ENCODE measurements at places on chromosomes 3 and 15. TPM values are rescaled to one million over a fixed set of nuclear protein-coding genes. Genes with fewer than 3 reads are reported as not detected.

CCDC54 gene
- total RNA-seq: not detected

ZNF770 gene
- total RNA-seq: 31.8 TPM

TMIE gene
- not detected for total RNA-seq

SCAANT1 gene
- not detected for total RNA-seq

ACAN gene
- under 0.01 TPM for total RNA-seq

TEX55 gene
- not detected for total RNA-seq

CTDSPL2 gene
- total RNA-seq: 63.6 TPM

TRNT1 gene
- total RNA-seq: 25.0 TPM

MESP2 gene
- total RNA-seq: not detected

CAPN7 gene
- total RNA-seq: 33.0 TPM

SERPINI2 gene
- total RNA-seq: not detected
